ENCODE measurements at places on chromosomes 7 and 10.

DNA sequence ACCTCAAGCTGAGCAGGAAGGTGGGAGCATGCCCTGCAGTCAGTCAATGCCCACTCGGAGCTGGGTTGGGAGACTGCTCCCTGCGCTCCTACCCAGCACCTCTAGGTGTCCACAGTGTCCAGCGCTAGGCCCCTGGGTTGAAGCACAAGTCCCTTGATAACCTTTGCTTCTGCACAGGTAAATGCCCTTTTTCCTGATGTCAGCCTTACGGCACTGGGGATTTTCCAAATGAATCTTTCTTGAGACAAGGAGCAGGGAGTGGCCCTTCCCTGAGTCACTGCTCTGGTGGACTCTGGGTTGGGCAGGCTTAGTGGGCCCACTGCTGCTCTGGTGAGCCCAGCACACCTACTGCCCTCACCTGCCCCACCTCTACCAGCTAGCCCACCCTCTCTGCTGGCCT, 61.9 kb upstream of the OPN4 start:
- no peak for DNase-seq

GRCh38 chr7:69956541-69956940, 358.3 kb downstream of the AUTS2 start:
- DNase-seq = no peak

DNA sequence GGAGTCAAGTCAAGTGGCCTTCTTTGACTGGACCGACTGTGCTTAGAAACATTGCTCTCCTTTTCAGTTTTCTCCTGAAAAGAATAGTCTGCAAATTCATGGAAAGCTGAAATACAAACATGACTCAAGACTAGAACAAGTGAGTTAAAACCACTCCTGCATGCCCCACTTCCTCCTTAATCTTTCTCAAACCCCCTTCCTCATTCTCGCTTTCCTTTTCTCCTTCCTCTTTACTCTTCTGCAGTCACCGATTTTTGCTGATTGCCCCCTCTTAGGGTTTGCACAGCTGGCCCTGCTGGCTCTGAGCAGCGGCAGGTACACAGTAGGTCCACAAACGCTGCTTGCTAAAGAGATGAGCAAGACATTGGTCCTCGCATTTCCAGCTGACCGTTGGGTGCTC, 34.8 kb upstream of the MKI67 start:
- no peak for DNase-seq

GRCh38 chr7:136230210-136230609, 253.1 kb upstream of the MTPN start:
- DNase-seq = no peak

GRCh38 chr7:124915242-124915641, 14.4 kb downstream of the POT1 start:
- DNase-seq = no peak

- DNase-seq = no peak
These were observed 5.6 kb downstream of the NEURL1 start for GRCh38 chr10:103498936-103499638.

- no peak for DNase-seq
These were observed 199.2 kb upstream of the MAGI2 start for GRCh38 chr7:79652619-79653018.

- peak; percentile 14 for DNase-seq
These were observed 1.8 kb downstream of the SMURF1 start for GRCh38 chr7:99141841-99142726.

DNA sequence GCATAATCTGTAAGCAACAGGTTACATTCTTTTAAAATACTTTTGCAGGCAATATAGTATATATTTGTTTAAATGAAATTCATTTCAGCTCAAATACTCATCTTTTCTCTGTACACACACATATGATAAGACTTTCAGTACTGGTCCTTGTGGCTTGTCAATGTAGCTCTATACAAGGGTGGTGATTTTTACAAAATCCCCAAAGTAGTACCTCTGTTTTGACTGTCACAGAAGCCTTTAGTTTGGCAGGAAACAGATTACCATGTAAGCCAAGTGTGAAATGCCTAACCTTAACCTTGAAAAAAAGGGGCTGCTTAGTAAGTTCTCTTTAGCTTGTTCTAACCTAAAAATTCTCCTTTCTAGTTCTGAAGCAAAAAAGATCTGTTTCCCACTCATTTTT, 87.9 kb downstream of the KCND2 start:
- no peak for DNase-seq

GRCh38 chr10:52276163-52276562, 37.9 kb upstream of the DKK1 start:
- no peak for DNase-seq

- no peak for DNase-seq
These were observed 20.7 kb downstream of the WAPL start for GRCh38 chr10:86500846-86501245.

- DNase-seq = no peak
These were observed 60.4 kb downstream of the LRRC17 start for GRCh38 chr7:102973096-102973802.

All from NCI-H748 treated with DMSO at 0.1 percent for 48 hours (cell line).